ENCODE measurements at places on chromosomes 16 and 17.

- no peak for DNase-seq
Observed at GRCh38 chr17:82463925-82464566, 5.5 kb downstream of the NARF start.

GRCh38 chr16:77548151-77548550 is 113.3 kb upstream of the ADAMTS18 start:
- DNase-seq: no peak

- no peak for DNase-seq
Observed at GRCh38 chr17:42441371-42442195, 17.1 kb upstream of the ATP6V0A1 start.

DNA sequence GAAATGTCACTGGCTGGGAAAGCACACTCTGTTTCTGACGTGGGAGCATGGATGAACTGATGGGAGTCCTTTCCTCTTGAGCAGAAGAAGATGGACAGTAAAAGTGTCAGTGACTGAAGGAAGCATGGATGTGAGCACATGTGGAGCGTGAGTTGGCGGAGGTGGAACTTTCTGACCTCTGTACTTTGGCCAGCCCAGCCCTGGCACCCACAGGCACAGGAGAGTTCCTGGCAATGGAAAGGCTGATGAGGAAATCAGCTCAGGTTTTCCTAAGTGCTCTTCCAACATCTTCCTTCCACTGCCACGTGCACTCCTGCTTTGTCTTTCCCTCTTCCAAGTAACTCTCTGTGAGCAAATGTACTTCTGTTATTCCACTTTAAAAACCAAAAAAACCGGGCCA is 276.8 kb downstream of the NTN1 start:
- no peak for DNase-seq

DNA sequence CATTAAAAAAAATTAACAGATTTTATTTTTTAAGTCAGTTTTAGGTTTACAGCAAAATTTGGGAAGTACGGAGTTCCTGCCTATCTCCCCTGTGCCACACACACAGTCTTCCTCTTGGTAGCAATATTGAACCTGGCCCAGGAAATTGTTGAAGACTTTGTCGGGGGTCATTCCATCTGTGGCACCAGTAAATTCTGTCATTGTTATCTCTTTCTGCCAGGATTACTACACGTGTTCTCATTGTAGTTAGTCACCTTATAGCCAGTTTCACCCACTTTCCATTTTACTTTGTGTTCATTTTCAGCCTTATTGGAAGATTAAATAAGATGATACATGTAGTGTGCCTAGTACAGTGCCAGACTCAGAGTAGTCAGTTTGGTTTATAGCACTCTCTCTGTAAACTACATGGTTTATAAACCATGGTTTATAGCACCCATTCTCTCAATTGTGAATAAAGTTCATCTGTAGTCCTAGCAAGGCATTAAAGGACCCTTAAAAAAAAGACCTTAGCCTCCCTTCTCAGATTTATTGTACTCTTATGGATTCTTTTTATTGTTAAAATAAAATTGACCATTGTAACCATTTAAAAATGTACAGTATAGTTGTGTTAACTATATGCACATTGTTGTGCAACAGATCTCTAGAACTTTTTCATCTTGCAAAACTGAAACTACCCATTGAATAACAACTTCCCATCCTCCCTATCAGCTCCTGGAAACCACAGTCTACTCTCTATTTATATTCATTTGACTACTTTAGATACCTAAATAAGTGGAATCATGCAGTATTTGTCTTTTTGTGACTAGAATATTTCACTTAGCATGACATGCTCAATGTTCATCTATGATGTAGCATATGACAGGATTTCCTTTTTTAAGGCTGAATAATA is 36.1 kb downstream of the NLK start:
- no peak for DNase-seq

DNA sequence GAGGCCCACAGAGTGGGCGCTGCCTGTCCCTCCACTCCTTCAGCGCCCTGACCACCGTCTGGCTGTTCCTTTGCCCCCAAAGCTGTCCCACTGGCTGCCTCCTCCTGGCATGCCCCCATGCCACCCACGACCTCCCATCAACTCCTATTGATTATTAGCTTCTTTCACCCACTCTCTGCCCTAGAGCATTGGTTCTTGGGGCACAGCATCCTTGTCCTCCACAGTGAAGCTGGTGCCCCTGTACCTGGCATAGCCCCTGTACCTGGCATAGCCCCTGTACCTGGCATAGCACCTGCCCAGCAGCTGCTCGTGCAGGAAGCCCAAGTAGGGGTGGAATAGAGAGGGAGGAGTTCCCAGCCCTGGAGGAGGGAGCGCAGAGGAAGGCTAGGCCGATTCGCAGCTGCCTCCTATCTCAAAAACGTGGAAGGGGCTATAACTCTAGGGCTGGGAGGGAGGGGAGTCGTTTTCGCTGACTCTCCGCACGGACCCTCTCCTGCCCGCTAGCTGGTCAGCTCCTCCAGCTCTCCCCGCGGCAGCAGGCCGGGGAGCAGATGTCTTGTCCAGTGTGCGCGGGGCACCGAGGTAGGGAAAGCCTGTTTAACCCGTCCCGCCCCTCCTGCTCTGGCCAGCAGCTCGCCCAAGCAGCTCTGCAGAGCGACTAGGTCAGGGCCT is 5.7 kb upstream of the ACTG1 start:
- DNase-seq: no peak
